ENCODE measurements at places on chromosomes 13 and 19.

DNA sequence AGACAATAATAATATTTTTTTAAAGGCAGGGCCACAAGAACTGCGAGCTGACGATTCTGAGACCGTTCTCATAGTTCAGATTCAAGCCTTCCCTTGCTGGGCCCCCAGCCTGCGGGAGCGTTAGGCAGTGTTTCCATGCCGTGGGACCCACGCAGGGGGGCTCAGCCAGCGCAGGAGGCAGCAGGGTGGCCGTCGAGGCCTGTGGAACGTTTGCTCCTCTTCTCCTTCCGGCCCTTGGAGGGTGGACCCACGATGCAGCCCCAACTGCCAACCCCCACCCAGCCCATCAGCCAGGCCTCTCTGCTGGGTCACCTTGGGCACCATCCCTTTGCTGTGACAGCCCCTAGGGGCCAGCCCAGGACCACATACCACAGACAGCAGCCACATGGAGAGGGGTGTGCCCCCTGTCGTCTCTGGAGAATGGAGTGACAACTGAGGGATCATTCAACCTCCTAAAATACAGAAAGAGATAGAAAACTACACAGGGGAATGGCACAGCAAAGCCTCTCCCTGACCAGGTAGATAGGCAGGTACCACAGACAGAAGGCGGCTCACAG, 46.8 kb downstream of the PDCD5 start:
- no peak for DNase-seq

DNA sequence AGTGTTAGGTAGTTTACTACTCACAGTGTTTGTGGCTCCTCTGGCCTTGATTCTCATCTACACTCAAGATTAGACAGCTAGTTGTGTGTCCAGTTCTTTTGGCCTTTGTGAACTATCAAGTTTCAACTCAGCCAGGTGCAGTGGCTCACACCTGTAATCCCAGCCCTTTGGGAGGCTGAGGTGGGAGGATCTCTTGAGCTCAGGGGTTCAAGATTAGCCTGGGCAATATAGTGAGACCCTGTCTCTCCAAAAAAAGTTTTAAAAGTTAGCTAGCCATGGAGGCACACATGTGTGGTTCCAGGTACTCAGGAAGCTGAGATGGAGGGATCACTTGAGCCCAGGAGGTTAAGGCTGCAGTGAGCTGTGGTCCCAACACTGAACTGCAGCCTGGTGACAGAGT, 16.1 kb downstream of the ZNF226 start:
- no peak for DNase-seq

- peak; percentile 86 for DNase-seq
Measured at GRCh38 chr19:862581-863314, 3.3 kb downstream of the CFD start.

DNA sequence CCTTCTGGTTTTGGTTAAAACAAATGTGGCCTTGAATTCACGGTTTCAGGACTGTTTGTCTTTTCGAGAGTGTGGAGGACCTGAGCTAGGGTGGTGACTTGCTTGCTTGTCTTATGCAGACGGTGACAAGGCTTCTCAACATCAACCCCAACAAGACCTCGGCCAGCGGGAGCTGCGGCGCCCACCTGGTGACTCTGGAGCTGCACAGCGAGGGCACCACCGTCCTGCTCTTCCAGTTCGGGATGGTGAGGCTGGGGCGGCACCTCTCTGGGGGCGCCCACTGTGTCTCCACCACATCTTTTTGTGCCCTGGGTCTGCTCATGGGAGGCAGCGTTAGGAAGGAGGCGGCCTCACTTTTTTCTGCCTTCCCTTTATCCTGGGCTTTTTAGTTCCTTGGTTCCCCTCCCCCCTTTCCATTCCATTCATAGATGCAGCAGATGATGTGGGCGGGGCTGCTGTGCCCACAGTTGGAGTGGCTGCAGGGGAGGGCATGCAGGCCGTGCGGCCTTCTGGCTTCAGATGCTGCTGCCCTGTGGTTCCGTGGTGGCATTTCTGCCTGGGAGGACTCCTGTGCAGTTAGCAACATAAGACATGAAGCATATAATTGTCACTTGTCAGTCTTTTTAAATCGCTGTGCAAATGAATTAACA, 23.3 kb downstream of the LAMP1 start:
- DNase-seq: no peak

GRCh38 chr19:7869910-7870511, 4.2 kb downstream of the PRR36 start:
- DNase-seq: no peak

- peak; percentile 66 for DNase-seq
Measured at GRCh38 chr19:3471954-3472655, 8.2 kb downstream of the SMIM24 start.

GRCh38 chr13:21898459-21898858, 227.6 kb downstream of the FGF9 start:
- DNase-seq: no peak

DNA sequence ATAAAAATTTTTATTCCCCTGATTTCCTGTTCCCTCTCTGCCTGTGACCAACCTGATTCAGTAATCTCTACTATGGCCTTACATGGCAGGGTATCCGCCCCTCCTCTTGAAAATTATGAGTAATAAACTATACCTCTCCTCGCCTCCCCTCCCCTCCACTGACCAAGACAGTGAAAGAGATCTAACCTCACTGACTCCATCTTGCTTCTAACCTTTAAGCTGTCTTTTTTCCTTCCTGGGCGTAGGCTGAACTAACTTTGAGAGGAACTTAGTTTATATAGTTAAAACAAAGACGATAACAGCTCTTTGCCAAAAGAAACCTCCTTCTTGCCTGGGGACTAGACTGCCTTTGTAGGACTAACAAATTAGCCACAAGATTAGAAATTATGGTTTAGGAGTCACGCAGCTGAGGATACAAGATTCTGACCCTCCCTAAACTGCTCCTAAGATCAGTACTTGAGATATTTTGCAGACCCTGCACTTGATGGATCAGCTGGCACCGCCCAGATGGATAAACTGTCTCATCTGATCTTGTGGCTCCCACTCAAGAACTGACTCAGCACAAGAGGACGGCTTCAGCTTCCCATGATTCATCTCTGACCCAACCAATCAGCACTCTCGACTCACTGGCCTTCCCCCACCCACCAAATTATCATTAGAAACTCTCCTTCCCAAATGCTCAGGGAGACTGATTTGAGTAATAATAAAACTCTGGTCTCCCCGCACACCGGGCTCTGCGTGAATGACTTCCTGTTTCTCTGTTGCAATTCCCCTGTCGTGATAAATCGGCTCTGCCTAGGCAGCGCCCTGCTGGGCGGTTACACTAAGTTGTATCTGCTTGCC, 187.1 kb downstream of the TDRD3 start:
- no peak for DNase-seq

DNA sequence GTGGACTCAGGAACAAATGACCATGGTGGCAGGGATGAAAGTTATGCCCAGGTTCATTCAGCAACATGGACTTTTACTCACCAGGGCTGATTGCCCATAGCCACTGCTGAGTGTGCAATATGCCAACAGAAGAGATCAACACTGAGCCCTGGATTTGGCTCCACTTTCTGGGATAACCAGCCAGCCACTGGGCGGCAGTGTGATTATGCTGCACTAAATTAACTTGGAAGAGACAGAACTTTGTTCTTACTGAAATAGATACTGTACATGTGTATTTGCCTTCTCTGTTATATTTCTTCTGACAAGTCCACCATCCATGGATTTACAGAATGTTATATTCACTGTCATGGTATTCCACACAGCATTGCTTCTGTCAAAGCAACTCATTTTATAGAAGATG, 257.4 kb downstream of the TDRD3 start:
- DNase-seq: no peak

DNA sequence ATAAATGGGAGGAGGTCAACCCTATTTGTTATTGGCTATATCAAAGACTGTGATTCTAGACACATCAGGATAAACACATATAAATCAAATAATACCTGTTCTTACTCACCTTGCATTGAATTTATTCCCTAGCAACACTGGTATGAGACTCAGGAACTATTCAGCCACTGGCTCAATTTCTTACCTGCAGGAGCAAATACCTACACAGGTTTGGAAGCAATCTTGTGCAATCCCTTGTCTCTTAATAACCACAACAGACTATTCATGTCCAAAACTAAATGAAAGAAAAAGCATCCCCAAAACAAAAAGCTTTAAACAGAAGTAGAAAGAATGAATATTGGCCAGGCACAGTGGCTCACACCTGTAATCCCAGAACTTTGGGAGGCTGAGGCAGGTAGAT, 55.5 kb downstream of the TBC1D4 start:
- DNase-seq: no peak

DNA sequence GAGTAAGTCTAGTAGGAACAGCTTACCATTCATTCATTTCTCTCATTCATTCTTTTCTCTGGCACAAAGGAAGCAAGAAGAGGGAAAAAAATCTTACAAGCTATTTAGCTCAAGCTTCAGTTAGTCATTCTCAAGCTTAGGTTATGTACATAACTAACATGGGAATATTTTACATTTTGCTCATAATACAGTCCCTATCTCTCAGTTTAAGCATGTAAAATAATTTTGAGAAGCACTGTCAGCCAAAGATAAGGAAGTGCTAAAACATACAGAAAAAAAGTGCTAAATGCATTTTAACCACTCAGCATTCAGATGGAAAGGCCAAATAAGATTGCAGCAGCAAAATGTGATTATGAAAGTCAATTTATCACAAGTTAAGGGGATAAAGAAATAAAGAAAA, 7.9 kb downstream of the RBM26 start:
- DNase-seq: no peak

DNA sequence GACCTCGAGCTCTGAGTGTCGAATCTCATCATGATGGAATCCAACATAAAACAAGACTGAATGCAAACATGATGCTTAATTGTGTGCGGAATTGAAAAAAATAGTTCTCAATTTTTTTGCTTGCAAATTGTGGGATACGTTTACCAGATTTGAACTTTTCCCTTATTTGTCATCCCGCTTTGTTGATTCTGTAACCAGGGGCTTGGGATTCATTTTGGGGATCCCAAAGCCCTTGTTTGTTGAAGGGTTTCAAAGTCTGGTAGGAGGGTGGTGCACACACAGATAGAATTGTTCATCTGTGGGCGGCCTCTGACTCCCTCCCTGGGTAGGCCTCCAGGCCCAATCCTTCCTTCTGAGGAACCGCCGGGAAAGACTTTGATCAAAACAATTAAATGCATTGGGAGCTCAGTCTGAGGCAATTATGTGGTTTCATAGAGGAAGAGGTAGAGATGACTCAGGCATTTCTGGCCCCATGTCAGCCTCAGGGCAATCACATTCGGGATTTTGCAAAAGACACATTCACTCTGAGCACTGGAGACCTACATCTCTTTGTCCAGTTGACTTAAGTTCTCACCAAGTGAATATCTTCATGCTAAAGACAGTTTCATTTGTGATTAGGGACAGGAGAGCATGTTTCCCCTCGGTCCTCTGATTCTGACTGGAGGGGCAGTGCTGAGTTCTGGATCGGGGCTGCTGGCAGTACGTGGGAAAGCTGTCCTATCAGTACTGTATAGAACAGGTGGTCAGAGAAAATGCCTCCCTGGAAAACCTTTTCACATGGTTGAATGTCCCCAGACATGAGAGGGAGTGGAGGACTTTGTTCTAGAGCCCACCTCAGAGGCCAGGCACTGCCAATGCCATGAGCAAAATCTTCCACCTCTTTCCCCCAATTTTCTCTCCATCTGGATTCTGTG, 27.8 kb upstream of the IGFL4 start:
- DNase-seq: no peak

DNA sequence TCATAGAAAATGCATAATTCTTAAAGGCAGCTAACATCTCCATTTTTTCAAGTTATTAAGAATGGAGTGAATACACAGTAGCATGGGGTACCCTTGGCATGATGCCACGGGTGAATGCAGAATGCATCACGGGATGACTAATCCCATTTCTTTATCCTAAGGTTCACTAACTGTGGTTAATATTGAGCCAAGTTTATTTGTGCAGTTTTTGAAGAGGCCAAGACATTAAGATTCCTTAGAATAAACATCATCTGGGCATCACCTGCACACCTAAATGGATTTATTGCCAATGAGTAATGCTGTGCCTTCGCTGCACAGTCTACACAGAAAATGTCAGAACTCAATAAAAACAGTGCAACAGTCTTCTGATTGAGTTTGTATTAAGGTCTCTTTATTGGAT, 333.1 kb downstream of the GPC6 start:
- DNase-seq: no peak

- no peak for DNase-seq
Measured at GRCh38 chr19:5697890-5698634, 8.0 kb downstream of the RPL36 start.

DNA sequence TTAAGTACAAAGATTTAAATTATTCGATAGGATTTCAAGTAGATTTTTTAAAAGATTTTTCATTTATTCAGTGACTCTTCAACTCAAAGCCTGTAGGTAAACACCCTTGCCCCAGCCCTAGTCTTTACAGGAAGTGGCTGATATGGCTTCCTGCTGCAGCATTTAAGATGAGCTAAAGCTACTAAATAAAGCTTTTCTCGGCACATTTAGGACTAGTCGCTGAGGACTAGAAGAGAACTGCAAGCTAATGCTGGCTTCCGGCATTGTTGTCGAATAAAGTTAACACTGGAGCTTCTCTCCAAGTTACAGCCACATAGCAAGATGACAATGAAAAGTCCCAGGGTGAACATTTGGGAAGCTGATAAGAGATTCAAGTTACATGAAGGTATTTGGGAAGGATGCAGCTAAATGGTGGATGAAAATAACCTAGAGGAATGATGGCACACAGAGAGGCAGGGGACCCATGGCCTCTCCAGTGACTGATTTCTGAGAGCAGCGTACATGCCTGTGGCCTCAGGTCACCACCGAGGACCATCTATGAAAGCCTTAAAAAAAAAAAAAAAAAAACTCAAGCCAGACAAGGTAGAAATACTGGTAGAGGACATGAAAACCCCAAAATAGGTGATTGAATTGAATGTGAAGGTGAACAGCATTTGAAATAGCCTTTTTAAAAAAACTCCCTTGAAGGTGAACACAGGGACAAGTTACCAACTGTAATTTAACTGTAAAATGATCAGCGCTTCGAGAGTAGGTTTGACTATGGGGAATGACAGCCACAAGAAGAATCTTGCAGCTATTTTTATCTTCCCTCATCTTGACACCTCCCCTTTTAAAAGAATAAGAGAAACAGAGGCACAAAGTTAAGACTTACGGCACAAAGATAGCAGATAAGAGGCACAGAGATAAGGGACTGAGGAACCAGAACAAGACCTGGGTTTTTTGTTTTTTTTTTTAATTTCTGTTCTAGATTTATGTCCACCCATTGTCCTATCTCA, 155.4 kb downstream of the DCT start:
- DNase-seq: no peak

DNA sequence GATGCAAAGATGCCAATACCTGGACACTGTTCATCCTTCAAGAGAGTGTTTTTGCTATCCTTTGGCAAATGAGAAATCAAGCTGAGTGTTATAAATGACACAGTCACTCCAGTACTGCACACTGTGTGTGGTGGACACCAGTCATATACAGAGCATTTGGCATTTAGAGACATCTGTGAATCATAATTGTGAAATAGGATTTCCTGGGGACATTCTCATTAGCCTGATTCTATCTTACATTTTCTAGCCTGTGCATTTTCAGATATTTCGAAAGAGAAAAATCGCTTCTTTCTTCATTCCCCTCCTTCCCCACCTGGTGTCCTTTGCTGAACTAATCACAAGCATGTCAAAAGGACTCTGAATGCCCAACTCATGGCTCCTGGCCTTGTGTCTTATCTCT, 781.0 kb upstream of the ARGLU1 start:
- no peak for DNase-seq

GRCh38 chr13:84086847-84087162, 204.5 kb upstream of the SLITRK1 start:
- no peak for DNase-seq

GRCh38 chr13:31860002-31860401, 120.7 kb downstream of the RXFP2 start:
- no peak for DNase-seq
